ENCODE measurements at places on chromosomes 3 and 15.

GRCh38 chr3:66795365-66795764 is 202.7 kb upstream of the KBTBD8 start:
- DNase-seq, result no peak

DNA sequence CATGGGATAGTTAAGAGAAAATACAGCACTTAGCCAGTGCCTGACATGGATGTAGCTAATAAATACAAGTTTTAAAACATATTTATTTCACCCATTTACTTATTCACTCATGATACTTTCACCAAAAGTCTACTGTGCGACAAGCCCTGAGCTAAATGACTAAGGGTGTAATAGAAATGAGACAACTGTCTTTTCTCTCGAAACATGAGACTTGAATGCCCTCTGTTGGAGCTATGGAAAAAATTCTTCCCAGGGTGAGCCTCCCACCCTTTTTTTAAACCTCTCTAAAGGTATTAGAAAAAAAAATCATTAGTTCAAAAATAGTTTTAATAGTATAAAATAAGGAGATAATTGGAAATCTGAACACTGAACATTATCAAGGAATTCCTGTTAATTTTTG is 24.3 kb upstream of the RPL14 start:
- no peak for DNase-seq

- no peak for DNase-seq
These were observed 116.2 kb upstream of the CHRM5 start for GRCh38 chr15:33852094-33852493.

- no peak for DNase-seq
These were observed 115.6 kb downstream of the SENP2 start for GRCh38 chr3:185701611-185702261.

GRCh38 chr15:57586661-57587424 is 4.9 kb upstream of the MYZAP start:
- DNase-seq, result peak; percentile 83

DNA sequence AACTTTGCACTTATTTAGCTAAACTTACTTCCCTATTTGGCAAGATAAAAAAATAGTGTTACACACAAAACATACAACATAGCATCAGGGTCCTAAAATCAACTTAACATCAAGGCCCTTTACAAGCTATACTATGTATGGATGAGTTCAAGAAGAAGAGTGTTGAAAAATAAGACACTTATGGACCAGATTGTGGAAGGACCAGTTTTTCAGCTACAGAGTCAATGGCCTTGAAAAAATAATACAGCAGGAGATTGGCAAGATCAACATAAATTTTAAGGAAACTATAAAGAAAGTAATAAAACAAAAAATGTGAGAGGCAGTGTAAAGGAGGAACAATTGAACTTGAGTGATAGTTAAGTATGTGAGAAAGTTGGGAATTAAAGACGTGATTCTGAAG is 66.3 kb upstream of the BBX start:
- no peak for DNase-seq

- no peak for DNase-seq
These were observed 93.2 kb upstream of the IGF1R start for GRCh38 chr15:98555173-98555515.

DNA sequence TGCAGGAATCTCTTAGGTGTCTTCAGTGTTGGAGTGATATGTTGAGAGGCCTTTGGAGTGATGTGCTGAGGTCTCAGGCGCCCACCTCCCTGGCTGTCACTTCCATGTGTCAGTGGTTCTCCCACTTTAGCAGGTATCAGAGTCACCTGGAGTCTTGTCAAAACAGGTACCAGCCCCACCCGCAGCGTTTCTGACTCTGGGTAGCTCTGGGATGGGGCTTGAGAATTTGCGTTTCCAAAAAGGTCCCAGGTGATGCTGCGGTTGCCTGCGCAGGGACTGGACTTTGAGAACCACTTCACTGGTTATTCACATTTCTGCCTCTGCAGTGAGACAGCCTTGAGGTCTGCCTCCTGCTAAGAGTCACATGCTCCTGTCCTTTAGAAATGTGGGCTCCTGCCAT is 15.5 kb downstream of the UMPS start:
- DNase-seq, result no peak

- no peak for DNase-seq
These were observed 746.8 kb downstream of the GRM7 start for GRCh38 chr3:7607676-7608075.

- no peak for DNase-seq
These were observed 81.5 kb downstream of the FRMD4B start for GRCh38 chr3:69304396-69304795.

GRCh38 chr3:108602249-108602934 is 12.9 kb downstream of the DZIP3 start:
- DNase-seq, result peak; percentile 34

- peak; percentile 28 for DNase-seq
These were observed 227.3 kb downstream of the ITPR1 start for GRCh38 chr3:4720316-4721075.

GRCh38 chr3:150331978-150332568 is 76.0 kb upstream of the TSC22D2 start:
- DNase-seq, result no peak

- DNase-seq, result no peak
These were observed 22.3 kb downstream of the GMNC start for GRCh38 chr3:190840146-190840545.

- DNase-seq, result no peak
These were observed 2.0 kb upstream of the TM2D3 start for GRCh38 chr15:101654171-101654570.

- DNase-seq, result no peak
These were observed 37.4 kb upstream of the NMNAT3 start for GRCh38 chr3:139715166-139715565.

GRCh38 chr3:195172039-195172684 is 98.8 kb downstream of the XXYLT1 start:
- no peak for DNase-seq

- no peak for DNase-seq
These were observed 46.5 kb upstream of the CLDN18 start for GRCh38 chr3:137963463-137963862.

DNA sequence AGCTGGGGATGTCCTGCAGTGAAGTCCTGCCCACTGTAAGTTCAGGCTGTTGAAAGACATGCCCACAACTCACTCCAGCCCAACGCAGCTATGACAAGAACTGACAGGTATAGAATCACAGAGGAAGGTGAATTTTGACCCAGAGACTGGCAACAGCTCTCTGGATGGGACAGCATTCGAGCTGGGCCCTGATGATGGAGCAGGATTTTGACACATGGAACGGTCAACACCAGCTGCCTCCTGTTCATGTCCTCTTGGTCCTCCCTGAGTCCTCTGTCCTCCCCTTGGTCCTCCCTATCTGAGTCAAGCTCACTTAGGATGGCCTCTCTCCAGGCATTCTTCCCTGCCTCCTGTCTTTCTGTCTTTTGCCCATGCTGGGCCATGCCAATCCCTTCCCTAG is 15.2 kb upstream of the ACAN start:
- DNase-seq, result no peak

DNA sequence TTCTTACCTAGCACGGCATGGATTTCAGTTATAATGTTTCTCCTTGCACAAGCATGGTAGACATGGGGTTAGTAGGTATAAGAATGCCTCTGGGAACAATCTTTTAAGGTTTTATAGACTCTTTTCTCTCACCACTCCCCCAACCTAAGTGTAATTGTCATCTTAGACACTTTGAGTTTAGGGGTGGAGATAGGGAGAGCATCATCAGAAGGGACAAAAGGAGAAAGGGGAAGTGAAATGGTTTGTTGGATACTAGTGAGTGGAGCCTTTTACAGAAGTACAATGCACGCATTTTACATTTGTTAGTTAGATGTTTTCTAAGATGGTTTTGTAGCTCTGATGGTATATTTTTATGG is 189.2 kb downstream of the TP63 start:
- DNase-seq, result no peak

GRCh38 chr3:148789906-148790305 is 37.7 kb upstream of the CPB1 start:
- DNase-seq, result no peak

Measured in naive thymus-derived CD4-positive, alpha-beta T cell (primary cell).